Thoracic aorta (tissue), 2 donors: ENCODE measurements at places on chromosomes 3 and 15. TPM values are rescaled to one million over a fixed set of nuclear protein-coding genes. Genes with fewer than 3 reads are reported as not detected.

The STOML1 gene
- 37.9 TPM for total RNA-seq

- DNase-seq: no peak
Measured at GRCh38 chr15:96366526-96366877, 36.0 kb downstream of the NR2F2 start.

The PDIA5 gene
- 28.0 TPM for total RNA-seq

GRCh38 chr3:39962581-39962980 lies 153.2 kb downstream of the MYRIP start:
- DNase-seq: no peak

DNA sequence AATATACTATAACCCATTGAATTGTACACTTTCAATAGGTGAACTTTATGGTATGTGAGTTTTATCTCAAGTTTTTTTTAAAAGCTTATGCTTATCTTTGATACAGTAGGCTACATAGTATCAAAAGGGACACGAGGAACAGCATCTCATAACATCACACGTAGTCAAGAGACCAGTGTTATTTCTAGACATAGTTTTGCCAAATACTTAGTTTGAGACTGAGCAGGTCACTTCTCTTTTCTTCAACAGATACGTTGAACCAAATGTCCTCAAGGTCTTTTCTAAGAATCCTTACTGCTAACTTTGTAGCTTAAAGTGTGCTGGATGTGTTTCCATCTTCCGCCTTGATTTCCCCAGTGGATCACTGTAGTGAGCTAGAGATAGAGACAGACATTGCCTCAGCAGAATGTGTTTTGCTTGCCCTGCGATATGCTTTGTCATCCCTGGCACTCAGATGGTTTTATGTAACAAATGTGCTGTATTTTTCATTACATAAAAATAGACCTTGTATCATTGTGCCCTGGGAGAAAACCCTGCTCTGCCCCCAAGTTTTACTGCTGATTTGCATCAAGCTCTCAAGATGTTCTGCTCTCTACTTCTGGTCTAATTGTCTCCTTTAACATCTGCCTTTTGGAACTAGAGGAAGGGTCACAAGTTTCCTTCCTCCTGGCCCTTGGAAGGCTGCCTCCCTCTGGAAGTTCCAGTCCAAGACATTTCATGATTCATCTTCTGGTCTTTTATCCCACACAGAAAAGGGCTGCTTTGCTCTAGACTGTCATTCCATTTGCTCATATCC lies 426.4 kb upstream of the RGMA start:
- DNase-seq: no peak

DNA sequence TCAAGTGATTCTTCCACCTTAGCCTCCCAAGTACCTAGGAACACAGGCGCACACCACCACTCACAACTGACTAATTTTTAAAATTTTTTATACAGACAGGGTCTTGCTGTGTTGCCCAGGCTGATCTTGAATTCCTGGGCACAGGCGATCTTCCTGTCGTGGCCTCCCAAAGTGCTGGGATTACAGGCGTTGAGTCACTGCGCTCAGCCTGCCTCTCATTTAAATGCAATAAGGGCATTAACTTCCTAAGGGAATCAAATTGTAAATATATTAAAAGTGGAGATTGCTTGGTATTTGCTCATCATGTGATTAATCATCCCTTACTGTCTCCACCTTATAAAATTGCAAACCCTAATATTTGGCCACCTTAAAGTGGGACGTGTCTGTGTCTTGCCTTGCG lies 65.2 kb downstream of the PGPEP1L start:
- no peak for DNase-seq

GRCh38 chr15:77636209-77636608 lies 3.5 kb upstream of the LINGO1 start:
- DNase-seq: no peak

DNA sequence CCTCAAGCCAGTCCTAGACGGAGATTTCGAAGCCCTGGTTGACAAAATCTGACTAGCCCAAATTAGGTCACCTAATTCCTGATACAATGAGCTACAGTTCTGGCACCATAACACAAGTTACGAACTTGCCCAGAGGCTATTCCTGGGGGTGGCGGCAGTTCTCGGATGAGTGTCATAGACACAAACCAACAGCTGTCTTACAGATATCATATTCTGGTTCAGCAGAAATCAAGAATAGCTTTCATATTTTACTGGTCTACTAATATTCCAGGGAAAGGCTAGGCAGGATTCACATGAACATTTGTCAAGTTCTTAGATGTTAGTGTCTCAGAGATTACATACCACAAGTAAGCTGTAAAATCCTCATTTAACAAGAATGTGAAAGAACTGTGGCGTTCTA lies 8.8 kb downstream of the ANAPC13 start:
- DNase-seq: no peak

GRCh38 chr3:2614578-2614977 lies 495.6 kb downstream of the IL5RA start:
- no peak for DNase-seq

DNA sequence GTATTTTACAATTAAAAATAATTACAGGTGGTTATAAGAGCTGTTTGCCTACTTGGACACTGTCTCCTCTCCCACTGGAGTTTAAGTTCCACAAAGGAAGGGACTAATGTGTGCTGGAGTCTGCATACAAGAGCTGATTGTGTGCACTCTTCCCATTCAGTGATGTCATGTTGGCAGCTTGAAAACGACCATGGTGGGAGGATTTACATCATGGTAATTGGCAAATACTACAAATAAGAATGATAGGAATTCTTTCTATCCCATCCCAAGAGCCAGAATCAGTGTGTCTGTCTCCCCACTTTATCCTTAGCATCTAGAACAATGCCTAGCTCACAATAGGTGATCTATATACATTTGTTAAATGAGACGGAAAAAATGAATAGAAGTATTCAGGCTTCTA lies 14.1 kb downstream of the ITGA11 start:
- no peak for DNase-seq

GRCh38 chr3:110157221-110157620 lies 819.9 kb upstream of the DPPA4 start:
- no peak for DNase-seq

GRCh38 chr3:5221701-5222100 lies 34.2 kb downstream of the EDEM1 start:
- DNase-seq: no peak

DNA sequence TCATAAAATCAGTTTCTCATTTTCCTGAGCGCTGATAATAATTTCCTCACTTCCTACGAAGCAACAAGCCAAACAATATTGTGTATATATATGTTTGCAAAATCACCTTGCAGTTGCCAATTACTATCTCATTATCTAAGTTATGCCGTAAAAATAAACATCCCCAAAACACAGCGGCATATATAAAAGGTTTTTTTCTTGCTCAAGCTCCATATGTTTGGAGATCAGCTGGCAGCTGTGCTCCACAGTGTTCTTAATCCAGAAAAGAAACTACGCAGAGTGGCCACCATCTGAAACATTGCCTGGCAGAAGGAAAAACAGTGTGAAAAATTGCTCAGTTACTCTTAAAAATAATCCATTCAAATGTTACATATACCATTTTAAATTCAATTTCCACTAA lies 951.4 kb downstream of the PLOD2 start:
- DNase-seq: no peak

DNA sequence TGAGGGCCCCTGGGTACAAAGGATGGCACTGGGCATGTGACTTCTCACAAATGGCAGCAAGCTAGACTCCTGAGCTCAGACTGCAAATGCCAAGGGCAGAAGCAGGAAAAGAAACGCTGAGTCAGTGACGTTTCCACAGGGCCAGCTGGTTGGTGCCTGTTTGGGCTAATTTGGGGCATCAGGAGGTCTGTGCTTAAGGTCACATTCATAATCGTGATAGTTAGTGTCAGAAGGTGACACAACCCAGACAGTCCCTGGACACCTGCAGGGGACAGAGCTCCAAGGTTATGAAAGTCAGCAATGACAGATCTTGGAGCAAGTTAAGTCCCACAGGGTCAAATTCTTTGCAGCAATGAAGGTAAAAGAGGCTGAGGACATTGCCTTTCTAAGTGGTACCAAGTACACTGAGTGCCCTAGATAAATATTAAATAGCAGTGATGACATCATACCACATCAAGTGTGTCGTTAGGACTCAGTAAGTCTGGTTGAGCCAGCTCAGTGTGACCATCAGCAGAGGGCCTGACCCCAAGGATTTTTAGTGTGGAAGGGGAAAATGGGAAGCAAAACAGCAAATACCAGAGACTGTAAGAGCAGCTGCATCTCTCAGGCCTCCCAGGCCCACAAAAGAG lies 556.9 kb upstream of the CFAP20DC start:
- DNase-seq: no peak

- no peak for DNase-seq
Measured at GRCh38 chr3:59245300-59245858, 195.6 kb upstream of the CFAP20DC start.

GRCh38 chr3:134753999-134754742 lies 40.9 kb upstream of the EPHB1 start:
- DNase-seq: no peak

The ISL2 gene
- not detected for total RNA-seq

DNA sequence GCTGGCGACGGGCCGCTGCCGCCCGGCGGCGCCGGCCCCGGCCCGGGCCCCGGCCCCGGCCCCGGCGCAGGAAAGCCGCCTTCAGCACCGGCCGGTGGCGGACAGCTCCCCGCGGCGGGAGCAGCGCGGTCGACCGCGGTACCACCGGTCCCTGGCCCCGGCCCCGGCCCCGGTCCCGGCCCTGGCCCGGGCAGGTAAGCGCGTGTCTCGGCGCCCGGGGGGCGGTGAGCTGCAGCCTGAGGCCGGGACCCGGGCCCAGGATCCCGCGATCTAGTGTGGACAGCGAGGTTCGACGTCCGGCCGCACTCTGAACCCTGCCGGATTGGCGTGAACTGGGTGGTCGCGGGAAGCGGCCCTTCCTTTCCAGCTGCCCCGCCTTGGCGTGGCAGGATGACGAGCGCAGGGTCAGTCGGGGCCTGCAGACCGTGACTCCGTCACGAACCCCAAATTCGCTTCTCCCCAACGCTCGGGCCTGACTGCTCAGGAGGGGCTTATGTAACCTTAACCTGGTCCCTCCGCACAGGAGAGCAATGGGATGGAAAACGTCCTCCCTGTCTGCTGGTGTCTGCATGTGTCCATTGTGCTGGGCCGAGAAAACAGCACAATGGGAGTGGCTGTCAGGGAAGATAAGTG lies 472 bp downstream of the BSN start:
- no peak for DNase-seq

- no peak for DNase-seq
Measured at GRCh38 chr3:133838916-133839800, 33.5 kb downstream of the SRPRB start.

GRCh38 chr15:101045835-101046691 lies 126.9 kb downstream of the LRRK1 start:
- no peak for DNase-seq

DNA sequence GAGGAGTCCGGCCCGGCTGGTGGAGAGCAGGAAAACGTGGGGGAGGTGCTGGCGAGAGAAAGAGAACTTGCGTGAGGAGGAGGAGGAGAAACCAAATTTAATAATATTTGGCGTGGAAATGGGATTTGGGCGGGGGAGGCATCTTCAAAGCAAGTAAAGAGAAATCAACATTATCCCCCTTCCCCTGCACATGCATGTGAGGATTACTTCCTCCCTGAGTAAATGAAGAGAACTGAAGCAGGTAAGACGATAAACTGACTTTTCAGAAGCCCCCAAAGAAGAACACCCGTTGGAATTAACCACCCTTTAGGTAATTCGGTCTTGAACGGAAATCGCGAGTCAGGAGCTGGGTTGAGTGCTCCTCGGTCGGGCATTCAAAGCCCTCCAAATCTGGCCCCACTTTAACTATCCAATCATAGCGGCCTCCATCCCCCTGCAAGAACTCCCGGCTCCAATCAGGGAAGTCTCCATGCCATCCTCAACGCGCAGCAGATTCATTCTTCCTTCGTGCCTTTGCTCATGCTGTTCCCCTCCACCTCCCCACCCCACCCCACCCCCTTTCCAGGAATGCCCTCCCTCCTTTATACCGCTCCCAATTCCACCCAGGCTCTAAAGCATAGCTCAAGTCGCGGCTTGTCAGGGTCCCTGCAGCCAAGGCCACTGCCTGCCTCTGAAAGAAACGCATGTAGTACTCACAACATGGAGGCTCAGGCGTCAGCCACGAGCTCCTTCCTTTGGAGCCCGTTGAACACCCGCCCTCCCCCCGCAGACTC lies 545 bp upstream of the RFX7 start:
- DNase-seq: no peak
